ENCODE measurements at places on chromosomes 16 and 17.

DNA sequence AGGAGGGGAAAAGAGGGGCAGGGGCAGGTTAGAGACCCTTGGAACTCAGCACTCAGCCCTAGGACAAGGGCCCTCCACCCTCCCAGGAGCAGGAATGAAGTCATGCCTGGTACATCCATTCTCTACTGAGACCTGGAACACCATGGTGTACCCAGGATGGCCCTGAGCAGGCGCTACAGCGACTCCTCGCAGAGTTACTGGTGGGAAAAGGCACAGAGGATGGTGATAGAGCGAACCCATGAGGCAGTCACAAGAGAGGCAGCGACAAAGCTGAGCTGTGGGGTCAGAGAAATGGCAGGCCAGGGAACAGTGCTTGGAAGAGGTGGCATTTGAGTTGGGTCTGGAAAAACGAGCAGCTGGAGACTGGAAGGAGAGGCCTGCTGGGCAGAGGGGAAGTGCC is 37.5 kb downstream of the SRCIN1 start:
- DNase-seq, result no peak

GRCh38 chr16:4175849-4176248 is 59.6 kb upstream of the ADCY9 start:
- no peak for DNase-seq

DNA sequence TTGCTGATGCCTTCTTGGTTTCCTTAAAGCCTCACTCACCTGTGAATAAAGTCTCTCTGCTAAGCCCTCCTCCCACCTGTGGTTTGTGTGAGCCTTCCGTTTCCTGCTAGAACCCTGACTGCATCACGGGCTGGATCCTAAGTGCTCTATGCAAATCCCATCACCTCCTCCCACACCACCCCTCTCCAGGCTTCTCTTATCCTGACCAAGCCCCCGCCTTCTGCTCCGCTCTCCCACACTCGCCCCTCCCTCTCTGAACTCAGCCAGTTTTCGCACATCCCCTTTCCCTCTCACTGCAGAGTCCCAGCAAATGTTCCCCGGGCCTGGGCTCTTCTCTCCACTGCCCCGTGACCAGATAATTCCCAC is 51.8 kb downstream of the PIMREG start:
- no peak for DNase-seq

DNA sequence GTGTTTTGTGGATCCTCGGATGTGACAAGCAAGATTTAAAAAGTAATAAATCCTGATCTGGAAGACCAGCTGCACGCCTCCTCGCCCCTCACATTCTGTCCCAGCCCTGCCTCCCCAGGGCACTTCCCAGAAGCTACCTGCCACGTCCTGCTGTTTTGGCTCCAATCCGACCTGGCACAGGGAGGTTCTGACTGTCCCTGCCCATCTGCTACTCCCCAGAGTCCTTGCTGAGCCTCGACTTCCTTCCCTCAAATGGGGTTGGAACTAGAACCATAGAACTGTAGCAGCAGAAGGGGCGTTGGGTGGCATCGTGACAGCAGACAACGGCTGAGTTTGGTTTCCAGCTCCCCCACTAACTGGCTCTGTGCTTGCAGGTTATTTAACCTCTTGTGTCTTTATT is 71.7 kb downstream of the RPH3AL start:
- no peak for DNase-seq

DNA sequence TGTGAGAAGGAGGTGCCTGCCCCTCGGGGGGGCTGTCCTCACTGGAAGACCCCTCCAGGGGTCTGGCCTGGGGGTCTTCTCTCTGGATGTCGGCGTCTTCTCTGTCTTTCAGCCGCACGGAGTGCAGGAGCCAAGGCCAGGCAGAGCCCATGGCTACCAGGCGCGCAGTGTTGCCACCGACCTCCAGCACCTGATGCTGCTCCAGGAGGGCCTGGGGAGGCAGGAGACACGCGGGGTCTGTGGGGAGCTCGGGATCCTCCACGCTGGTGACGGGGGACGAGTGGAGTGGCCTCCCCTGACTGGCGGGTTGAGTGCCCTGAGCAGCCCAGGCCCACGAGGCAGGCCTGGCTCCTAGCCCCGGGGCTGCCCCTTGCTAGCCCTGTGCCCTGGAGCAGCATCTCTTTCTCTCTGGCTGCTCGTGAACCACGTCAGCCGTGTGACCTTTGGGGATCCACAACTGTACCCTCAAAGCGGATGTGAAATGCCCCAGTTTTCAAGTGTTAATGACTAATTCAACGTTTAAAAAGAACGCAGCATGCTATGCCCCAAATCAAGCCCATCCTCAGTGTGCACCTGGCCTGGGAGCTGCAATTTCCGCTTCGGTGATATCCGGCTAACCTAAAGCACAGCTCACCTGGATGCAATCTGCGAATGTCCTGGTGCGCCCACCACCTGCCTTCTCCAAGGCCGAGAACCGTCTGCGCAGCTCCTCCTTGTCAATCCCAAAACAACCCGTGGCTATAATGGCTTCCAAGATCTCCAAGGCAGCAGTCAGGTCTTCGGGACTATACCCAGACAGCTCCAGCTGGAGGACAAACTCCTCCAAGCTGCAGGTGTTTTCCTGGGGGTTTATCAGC is 62.9 kb downstream of the IL21R start:
- no peak for DNase-seq

DNA sequence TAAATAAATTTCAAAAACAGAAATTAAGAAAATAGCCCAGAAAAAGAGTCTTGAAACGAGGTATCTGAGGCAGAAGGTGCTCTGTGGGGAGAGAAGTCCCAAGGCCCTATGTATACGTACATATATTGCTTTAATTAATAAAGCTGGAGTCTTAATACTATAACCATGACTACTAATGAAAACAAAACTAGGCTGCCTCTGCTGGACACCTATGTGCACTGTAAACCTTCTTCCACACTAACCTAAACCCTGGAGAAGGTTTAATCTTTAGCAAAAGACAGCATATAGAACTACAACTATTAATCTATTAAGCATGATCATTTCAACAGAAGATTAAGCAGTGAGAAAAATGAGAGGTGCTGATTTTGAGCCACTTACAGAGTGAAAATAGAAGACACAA is 153.9 kb upstream of the C17orf78 start:
- no peak for DNase-seq

GRCh38 chr16:6012716-6013115 is 915.1 kb upstream of the EEF2KMT start:
- DNase-seq, result no peak

DNA sequence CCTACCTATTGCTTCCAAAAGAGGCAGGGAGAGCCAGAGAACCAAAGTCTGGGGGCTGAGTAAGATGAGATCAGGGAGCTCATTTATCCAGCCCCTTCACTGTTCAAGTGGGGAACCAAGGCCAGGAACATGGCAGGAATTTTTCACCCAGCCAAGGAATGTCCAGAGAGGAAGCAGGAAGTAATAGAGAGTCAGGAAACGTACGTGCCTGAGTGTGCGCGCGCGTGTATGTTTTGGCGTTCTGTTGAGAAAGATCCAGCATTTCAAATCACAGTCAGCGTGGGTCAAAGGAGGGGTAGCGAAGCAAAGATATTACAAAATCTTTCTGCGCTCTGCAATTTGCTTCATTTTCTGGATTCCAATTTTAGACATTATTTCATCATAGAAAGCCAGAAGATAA is 41.9 kb upstream of the WSCD1 start:
- DNase-seq, result no peak
